ENCODE measurements at places on chromosomes 4 and X. TPM values are rescaled to one million over a fixed set of nuclear protein-coding genes. Genes with fewer than 3 reads are reported as not detected.

DNA sequence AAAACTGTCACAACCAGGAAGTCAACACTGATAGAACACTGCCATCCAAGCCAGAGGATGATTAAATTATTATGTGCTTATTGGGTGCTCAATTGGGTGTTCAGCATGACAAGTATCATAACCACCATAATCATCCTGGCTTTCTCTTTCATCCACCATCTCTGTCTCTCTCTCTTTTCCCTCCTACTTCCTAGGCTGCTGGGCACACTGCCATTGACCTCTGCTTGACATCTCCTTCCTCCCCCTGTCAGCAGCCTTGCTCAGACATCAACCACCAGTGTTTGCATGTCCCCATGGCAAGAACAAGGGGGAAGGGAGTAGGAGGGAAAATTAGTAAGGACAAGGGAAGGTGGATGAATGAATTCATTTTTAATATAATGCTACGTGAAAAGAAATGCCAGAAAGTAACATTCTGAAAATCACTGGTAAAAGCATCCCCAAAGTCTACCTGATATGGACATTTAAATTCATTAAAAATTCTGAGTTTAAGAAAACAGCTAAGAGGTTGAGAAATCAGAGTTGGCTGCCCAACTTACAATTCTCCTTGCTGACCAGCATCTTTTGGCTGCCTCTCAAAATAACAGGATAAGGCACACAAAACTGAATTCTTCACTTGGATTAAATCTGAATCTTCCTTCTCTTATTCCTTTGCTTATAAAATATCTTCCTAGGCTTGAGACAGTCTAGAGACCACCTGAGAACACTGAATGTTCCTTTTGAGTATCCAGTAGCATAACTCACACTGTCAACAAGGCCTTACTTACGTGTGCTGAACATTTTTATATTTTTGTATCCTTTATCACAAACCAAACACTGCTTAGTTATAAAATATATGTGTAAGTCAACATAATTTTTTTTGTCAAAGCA is 48.5 kb downstream of the SNCA start:
- peak; percentile 17 for DNase-seq

The CT45A8 gene
- not detected for total RNA-seq

- no peak for DNase-seq
Measured at GRCh38 chr4:102527695-102528283, 26.6 kb downstream of the NFKB1 start.

The MAGEB1 gene
- not detected for total RNA-seq

The JAKMIP1 gene
- not detected for total RNA-seq

GRCh38 chr4:25925486-25926201 is 11.6 kb downstream of the SMIM20 start:
- peak; percentile 35 for DNase-seq

The TLL1 gene
- 0.53 TPM for total RNA-seq

DNA sequence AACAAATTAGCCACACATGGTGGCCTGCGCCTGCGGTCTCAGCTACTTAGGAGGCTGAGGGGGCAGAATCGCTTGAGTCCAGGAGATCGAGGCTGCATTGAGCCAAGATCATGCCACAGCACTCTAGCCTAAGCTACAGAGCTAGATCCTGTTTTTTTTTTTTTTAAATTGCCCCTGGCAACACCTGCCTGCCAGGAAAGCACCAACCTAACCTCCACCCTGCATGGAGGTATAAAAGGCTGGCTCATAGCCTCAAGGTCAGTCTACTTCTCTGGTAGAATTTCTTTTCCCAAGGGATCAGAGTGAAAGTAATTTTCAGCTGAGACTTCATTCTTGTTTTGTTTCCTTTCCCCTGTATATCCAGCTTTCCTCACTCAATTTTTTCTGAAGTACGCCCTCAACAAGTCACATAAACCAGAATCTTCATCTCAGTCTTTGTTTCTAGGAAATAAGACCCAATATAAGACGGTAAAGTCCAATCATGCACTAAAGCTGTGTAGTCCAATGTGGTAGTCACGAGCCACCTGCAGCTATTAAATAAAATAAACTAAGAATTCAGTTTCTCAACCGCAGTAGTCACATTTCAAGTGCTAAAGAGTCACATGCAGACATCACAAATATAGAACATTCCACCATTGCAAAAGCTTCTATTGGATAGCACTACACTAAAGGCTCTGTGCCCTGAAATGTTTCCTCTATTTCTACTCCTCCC is 113.3 kb downstream of the HPGD start:
- no peak for DNase-seq

GRCh38 chrX:127568691-127569090 is 483.5 kb downstream of the ACTRT1 start:
- no peak for DNase-seq

DNA sequence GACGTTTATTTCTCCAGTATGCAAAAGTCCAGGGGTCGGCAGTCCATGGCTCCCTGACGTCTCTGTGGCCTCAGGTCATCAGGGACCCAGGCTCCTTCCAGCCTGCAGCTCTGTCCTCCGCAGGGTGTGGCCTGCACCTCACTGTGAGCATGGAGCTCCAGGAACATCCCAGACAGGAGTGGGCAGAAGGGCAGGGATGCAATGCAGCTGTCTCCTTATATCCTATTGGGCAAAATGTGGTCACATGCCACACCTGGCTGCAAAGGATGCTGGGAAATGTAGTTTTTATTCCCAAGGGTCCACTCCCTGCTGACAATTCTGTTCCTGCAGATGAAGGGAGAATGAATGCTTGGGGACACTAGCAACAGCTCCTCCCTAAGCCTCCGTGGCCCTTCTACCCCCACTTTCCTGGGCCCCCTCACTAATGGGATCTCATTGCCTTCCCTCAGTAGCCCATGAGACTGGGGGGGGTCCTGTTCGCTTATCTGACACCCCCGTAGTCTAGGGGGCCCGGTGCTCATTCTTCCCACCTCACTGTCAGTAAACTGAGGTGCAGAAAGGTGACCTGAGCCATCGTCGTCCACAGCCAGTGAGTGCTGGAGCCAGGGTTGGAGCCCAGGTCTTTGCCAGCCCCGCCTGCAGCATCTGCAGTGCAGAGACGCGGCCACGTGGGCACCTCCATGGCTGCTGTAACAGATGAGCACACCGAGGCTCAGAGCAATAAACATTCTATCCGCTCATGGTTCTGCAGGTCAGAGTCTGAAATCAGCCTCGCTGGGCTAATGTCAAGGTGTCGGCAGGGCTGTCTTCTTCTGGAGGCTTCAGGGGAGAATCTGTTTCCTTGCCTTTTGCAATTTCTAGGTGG is 5.9 kb upstream of the GRPEL1 start:
- DNase-seq, result peak; percentile 60

DNA sequence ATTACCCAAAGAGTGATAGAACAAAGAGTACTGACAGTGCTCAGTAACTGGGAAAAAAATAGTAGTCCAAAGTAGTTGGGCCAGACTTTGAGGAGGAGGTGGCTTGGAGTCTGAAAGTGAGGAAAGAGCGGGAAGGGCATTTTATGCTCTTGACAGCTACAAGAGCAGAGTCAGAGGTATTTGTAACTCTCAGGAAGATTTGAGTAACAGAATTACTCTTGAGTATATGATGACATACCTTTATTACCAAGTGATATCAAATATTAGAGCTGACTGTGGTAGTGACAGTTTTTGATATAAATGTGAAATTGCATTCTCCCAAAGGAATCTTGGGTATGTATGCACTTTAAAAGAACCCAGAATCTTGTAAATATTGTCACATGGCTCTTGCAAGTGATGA is 2.2 kb downstream of the SLAIN2 start:
- no peak for DNase-seq

The XG gene
- total RNA-seq, result 1.4 TPM

The ATP8A1 gene
- total RNA-seq, result 1.4 TPM

The C4orf50 gene
- not detected for total RNA-seq

DNA sequence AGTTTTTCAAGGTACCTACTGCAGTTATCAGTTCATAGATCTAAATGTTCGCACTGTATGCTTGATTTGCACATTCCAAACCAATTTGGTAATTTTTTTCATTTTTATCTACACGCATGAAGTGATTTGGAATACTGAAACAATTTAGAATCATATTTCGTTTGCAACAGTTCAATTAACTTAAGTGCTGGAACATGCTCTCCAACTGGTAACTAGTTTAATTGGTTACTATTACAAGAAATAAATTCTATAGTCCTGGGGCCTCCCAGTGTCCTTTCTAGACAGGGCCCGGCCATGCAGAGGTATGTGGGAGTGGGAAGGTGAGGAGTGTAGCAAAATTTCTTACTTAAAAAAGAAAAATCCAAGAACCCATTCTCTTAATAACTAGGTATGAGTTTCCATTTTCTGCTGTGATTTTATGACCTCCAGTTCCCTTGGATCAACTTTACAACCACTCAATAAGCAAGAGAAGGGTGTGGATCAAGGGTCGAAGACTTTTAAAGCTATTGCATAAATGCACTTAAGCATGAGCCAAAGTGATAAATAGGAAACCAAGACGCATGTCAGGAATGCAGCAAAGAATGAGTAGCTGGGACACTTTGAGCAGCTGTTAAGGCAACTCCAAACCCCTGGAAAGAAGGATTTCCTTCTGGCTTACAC is 106.9 kb downstream of the PPARGC1A start:
- no peak for DNase-seq

DNA sequence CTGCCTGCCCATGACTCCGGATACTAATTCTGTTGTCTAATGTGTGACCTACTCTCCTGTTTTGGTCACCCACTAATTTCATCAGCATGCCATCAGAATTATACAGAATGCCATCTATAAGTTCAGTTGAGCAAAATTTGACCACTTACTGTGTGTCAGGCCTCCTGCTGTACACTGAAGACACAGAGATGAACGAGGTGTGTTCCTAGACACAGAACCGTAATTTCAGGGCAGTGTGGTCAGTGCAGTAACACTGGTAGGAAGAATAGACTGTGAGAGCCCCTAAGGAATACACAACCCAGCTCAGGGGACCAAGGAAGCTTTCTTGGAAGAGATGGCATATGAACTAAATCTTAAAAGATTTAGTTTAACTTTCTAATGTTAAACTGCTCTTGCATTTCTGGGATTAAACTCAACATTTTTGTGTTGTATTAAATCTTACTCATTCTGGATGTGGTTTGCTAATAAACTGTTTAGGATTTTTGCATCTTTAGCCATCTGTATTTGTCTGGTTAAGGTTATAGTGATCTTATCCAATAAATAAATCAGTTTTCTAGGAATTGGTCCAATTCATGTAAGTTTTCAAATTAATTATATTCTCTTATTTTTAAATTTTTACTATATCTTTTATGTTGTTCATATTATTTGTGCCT is 34.3 kb downstream of the KANTR start:
- DNase-seq, result no peak

The FIP1L1 gene
- 73.5 TPM for total RNA-seq

- DNase-seq, result no peak
Measured at GRCh38 chr4:184395971-184396391, 78.4 kb downstream of the IRF2 start.

DNA sequence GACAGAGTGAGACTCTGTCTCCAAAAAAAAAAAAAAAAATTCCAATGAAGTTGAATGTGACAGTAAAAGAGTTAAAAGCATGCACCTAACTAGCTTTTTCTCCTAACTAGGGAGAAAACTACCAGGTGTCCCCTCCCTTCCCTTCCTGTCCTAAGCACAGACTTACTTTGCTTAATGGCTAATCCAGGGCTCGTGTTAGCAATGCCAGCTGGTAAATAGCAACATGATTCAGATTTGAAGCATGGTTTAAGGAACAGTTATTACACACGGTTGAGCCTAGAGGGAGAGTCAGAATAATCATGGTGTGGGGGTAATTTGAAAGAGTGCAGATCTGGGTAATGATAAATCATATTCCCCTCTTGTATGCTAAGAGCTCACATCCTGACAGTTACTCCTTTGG is 338.3 kb downstream of the STIM2 start:
- DNase-seq, result no peak

- no peak for DNase-seq
Measured at GRCh38 chr4:173498023-173498422, 32.0 kb downstream of the HAND2 start.

- no peak for DNase-seq
Measured at GRCh38 chr4:169963998-169964397, 62.2 kb downstream of the MFAP3L start.

- DNase-seq, result no peak
Measured at GRCh38 chr4:7539659-7540058, 104.9 kb upstream of the PSAPL1 start.

DNA sequence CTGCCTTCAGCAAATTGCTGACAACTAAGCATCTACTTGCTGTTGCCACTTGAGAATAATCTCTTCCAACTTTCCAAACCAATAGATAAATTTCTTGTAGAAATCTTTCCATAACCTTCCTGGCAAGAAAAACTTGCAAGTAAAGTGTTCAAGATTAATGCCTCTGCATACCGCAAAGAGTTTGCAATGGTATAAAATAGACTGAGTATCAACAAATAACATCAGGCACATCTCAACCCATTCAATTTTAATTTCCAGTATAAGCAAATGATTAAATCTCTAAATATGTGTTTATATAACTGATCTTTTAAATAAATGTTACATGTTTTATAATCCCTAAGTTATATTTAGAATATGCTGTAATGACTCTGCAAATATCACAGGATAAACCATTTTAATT is 275.2 kb upstream of the AGA start:
- DNase-seq, result no peak

The RXFP1 gene
- not detected for total RNA-seq

DNA sequence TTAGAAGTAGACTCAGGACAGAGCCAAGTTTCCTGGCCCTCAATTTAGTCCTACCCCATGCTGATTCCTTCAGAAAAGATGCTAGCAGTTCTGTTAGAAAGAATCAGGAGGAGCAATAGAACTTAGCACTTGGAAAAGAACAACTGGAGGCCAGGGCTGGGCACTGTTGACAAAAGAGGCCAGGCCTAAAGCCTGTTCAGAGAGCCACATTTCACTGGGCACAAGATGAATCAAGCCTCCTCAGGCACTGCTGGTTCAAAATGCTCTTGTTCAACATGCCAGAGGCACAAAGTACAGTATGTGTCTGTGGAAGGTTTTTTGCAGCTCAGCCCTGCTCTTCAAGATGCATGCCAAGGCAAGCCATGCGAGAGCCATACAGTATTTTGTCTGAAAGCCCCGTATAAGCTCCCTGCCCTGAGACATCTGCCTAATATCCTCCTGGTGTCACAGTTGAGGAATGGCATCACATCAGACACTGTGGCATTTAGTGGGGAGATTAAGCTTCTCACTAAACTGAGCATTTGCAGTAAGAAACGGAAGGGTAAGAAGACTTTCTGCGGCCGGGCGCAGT is 53.7 kb downstream of the RASL11B start:
- DNase-seq, result peak; percentile 19

The PAQR3 gene
- total RNA-seq, result 17.4 TPM

- DNase-seq, result no peak
Measured at GRCh38 chr4:79013756-79014155, 74.5 kb upstream of the PAQR3 start.

DNA sequence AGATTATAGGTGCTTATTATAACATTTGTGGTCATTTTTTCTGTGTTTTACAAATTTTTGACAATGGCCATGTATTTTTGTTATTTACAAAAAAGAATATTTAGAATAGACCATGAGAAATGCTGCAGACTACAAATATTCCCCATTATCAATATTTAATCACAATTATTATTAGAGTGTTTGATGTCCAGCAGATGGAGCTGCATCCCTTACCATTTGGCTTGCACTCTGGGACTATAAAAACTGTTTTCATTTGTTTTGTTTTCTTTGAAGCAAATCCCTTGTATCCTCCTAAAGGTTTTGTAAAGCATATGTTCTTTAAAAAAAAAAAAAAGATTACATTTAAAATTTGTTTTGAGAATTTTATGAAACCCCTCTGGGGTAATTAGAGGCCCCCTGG is 85.6 kb upstream of the CXorf66 start:
- no peak for DNase-seq

GRCh38 chr4:11297201-11297600 is 131.5 kb downstream of the HS3ST1 start:
- DNase-seq, result peak; percentile 84

- DNase-seq, result peak; percentile 88
Measured at GRCh38 chr4:169337510-169337909, 66.8 kb upstream of the SH3RF1 start.

The IBSP gene
- total RNA-seq, result not detected

All from bronchial epithelial cell (primary cell).